ENCODE measurements at places on chromosomes 7 and 10.

DNA sequence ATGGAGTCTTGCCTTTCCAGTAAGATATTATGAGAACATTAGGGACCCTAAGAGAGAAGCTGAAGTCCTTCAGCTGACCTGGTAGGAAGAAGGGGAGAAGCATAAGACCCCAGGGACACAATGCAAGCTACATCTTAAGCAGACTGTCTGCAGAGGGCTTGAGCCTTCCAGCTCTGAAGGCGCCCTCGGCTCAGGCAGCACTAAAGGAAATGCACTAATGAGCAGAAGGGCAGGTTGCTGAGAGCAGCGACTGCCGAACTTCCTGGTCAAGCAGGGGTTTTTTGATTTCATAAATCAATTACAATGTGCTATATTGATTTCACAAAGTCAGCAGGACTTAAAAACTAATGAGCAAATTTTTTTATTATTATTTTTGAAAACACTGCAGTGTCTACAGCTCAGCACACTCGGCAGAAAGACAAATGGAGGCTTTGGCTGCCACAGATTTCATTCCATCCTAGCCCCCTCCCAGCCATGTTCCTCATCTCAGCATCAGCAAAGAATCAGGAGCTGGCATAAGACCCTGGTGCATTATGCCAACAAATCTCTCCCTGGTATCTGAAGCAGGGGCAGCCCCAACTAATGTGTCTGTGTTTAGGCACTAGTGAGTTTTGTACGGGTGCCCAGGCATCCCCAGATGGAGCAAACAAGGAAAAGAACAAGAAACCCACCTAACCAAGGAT is 57.1 kb downstream of the LRRTM3 start:
- DNase-seq = no peak

- no peak for DNase-seq
Measured at GRCh38 chr10:51382181-51382580, 307.9 kb downstream of the PRKG1 start.

GRCh38 chr7:45897042-45897690 is 8.9 kb downstream of the IGFBP1 start:
- DNase-seq = no peak

DNA sequence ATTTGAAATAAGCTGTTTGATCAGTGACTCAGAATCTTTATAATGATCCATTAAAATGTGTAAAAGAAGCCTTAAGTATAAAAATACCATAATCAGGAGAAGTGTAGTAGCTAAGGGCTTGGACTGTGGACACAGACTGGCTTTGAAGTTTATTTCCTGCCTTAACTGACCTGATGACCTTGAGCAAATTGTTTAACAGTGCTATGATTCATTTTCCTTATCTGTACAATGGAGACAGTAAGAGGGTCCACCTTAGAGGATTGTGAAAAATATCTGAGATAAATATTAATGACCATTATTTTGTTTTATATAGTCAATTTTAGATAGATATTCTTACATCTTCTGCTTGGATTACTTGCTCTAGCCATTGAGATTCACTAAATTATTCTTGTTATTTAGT is 13.3 kb upstream of the RPA3 start:
- DNase-seq = no peak

DNA sequence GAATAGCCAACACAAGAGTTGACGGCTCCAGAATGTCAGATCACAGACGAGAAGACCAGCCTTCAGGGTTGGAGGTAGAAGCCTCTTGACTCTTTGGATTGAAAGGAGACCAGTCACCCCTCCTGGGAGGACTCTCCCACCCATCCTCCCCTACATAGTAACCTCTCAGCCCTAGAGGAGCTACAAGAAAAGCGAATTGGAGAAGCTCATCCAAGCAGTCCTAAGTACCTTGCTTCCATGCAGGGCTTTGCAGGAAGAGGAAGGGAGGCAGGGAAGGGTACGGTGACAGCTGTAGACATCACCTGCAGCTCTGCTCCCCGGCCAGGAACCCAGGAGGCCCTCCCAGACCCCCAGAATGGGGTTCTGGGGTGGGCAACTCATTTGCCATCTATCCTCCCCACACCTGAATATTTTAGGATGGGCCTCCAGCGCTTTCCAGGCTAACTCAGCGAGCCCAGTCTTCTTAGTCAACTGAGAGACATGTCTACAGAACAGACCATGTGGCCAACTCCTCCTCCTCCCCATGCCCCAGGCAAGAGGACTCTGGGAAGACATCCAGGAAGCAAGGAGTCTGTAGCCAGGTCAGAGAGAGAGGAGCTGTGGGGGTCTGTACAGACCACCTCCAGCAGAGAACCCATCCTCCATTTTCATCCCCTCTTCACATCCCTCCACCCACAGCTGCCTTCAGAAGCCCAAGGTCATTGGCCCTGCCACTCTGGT is 55.6 kb upstream of the LBX1 start:
- DNase-seq = no peak

GRCh38 chr10:51198170-51198569 is 123.9 kb downstream of the PRKG1 start:
- no peak for DNase-seq

GRCh38 chr10:71713135-71714030 is 6.2 kb downstream of the C10orf105 start:
- no peak for DNase-seq

GRCh38 chr10:50361946-50362345 is 110.6 kb upstream of the ASAH2 start:
- no peak for DNase-seq

- DNase-seq = no peak
Measured at GRCh38 chr7:134014935-134015334, 112.2 kb upstream of the LRGUK start.

DNA sequence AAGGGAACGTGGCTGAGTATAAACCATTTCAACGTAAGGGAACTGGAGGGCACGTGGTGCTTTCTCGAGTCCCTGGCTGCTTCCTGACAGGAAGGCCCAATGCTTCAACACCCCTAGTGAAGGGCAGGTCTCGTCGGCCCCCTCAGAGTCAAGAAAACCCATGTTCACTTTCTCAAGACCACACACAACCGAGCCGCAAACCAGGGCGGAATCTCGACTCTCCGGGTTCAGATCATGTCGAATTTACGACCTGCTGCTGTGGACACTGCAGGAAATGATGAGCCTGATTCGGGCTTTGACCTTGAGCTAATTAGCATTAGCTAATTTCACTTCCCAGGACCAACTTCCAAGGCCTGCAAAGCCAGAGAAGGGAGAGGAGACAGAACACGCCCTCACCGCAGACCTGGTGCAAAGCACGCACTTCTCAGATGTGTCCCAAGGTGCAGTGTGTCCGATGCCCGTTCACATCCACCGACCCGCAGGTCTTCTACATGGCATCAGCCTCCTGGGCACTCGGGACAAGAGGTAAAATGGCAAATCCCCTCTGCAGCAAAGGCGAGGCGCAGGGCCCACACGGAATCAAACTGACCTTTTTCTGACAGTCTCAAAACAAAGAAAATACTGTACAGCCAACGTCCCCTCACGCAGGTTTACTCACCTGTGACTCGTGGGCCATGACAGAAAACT is 94.7 kb downstream of the DIP2C start:
- DNase-seq = no peak

DNA sequence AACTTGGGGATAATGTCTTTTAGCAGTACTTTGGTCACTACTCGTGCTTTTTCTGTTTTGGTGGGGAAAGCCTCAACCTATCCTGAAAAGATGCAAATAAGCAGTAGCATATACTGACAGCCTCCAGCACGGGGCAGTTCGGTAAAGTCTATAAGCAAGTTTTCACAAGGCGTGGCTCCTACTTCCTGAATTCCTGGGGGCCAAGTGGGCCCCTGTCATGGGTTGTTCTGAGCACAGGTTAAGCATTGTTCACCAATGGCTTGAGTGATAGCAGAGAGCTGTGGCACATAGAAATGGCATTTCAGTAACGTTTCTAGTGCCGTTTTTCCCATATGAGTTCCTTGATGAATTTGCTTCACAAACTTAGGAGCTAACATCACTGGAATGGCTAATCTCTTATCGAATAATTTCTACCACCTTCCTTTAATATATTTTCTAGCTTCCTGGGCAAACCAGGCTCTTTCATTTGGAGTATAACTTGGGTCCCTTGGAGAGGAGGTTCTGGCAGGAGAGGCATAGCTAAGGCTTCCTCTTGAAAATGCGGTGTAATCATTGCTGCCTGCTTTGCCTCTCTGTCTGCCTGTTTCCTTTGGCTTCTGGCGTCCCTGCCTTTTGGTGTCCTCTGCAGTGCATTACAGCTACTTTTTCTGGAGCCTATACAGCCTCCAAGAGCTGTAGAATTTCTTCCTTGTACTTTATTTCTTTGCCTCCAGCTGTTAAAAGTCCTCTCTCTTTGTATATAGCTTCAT is 11.7 kb upstream of the ZNF239 start:
- DNase-seq = no peak

DNA sequence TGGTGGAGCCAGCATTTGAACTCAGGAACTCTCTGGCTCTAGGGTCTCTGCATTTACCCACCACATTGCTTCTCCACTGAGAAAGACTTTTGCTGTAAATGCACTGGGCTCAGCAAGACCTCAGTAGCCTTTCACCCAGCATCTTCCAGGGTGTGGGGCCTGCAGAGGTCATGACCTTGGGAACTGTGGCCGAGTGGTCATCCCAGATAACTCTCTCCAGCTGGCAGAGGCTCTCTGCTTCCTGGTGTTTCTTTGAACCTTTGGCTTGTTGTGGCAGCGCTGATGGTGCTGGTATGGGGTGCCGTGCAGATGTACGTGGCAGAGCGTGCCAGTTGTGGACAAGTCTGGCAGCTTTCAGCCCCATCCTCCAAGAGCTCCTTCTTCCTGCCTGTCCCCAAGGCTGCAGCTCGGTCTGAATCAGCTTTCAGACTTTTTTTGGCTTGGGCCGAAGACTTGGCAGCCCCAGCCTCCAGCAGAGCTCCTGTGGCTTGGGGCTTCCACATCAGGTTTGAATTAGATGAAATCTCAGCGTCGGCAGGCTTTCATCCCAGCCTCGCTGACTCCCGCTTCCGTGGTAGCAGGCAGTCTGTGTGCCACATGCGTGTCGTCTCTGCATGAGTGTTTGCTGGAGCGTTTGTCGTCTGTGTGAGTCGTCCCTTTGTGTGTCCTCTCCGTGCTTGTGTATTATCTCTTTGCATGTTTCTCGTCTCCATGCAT is 21.5 kb downstream of the ADAMTS14 start:
- no peak for DNase-seq

DNA sequence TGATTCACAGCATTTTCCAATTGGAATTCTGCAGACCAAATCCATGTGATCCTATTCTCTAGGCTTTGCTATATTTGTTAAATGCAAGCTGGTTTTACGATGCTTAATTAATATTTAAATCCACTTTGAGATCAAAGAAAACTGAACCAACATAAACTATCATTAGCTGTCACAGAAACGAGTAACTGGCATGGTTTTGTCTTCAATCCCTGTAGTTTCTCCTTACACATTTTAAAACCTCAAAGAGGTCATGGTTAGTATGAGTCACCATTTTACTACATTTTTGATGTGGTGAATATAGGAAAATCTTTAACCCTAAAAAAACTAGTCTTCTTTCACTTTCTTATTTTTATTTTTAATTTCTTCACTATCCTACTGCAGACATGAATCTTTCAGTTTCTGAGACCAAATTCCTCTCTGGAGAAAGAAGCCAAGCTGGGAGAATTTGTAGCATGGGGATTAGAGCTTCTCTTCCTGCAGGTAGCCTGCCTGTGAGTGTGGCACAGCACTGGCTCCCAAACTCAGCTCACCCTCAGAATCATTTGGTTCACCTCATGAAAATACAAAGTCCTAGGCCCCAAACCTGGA is 8.7 kb upstream of the LIPM start:
- DNase-seq = no peak

- DNase-seq = no peak
Measured at GRCh38 chr7:3559278-3559677, 258.2 kb downstream of the SDK1 start.

DNA sequence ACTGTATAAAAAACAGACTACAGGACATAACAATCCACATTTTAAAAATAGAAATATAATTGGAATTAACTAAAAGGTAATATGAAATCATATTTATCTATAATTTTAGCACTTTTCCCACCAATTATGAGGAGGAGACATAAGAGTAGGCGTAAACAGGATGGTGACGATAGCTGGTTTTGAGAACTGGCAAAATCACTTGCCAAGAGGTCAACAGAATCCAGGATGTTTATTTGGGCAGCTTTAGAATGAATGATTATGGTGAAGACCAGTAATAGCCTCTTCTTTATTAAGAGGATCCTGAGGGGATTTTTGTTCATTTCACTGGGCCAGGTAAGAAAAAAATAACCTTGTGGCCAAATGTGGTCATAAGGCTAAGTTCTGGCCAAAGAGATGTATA is 67.2 kb downstream of the TPK1 start:
- DNase-seq = no peak

DNA sequence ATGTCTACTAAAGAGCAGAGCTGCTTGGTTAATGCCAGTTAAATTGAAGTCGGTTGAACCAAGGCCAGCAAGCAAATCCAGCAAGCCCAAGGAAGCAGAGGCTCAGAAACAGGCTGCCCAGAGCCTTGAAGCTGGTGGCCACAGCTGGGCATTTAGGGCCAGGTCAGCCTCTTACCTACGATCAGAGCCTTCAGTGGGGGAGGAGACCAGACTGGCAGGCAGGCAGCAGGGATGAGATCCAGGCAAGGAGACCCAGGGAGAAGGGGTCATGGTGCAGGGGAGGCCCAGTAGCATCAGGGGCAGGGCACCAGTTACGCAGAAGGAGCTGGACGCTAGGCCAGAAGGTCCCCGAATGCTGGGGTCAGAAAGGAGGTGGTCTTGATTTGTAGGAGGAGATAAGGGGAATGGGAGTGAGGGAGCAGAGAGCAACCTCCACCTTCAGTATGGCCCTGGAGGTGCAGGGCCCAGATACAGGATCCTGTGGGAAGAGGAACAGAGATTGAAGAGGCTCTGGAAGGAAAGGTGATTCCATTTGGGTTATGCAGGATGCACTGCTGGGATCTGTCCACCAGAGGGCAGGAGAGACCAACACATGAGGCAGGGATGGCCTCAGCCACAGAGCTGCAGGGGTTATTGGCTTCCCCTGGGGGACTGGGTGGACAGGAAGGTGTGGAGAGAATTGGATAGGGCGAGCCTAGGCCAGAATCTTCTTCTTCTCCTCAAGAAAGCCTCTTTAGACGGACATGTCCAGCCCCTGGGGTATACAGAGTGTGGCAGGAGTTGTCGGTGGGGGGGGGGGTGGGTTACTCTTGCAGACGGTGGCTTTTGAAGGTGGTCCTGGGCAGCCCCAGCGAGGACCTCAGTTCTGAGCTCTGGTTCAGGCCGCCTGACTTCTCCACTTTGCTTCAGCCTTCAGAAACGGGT is 132.6 kb upstream of the PODXL start:
- DNase-seq = peak; percentile 49

GRCh38 chr10:15879058-15879457 is 18.8 kb upstream of the MINDY3 start:
- DNase-seq = peak; percentile 13

DNA sequence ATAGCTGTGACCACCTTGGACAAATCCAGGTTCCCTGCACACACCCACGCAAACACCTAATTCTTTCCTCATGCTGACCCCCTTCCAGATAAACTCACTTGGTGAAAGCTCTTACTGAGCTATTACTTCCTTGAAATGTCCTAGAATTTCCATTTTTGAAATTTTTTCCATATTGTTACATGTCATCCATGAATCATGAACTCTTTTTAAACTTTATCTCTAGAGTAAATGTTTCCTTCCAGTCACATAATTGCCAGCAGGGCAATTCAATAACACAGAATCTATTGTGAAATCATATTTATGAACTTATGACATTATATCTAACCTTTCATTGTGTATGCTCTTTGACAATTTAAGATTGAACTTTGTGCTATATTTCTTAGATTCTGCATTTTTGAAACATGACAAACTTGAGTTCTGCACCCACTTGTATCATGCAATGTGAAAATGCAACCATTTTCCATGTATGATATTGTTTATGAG is 26.8 kb upstream of the FGL2 start:
- no peak for DNase-seq

GRCh38 chr7:6482307-6482706 is 34.6 kb upstream of the DAGLB start:
- no peak for DNase-seq

- no peak for DNase-seq
Measured at GRCh38 chr10:26717476-26717875, 20.0 kb downstream of the PDSS1 start.
